Colonic mucosa (tissue), 4 donors: ENCODE measurements at places on chromosomes 2 and 18. TPM values are rescaled to one million over a fixed set of nuclear protein-coding genes. Genes with fewer than 3 reads are reported as not detected.

DNA sequence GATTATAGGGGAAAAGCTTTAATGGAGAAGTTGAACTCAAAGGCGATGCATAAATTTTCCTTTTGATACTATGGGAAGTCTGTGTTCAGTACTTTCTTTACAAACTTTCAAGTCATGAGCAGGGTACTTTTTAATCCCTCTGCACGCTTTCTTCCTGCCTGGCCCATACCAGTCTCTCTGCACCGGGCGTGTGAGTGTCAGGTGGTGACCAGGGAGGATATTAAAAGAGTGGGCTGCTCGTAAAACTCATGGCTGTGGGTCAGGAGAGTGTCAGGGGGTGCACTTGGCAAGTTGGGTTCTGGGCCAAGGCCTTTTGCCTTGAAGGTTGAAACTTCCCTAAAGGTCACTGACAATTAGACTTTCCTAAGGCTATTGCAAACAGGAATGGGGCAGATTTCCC, 367.8 kb downstream of the GPD2 start:
- no peak overlapping the region for H3K27ac ChIP-seq
- no peaks in the 10 kb centered on the region for H3K27me3 ChIP-seq
- DNase-seq: no peak
- H3K36me3 ChIP-seq: no peaks in the 10 kb centered on the region
- H3K4me1 ChIP-seq: no peaks in the 10 kb centered on the region

DNA sequence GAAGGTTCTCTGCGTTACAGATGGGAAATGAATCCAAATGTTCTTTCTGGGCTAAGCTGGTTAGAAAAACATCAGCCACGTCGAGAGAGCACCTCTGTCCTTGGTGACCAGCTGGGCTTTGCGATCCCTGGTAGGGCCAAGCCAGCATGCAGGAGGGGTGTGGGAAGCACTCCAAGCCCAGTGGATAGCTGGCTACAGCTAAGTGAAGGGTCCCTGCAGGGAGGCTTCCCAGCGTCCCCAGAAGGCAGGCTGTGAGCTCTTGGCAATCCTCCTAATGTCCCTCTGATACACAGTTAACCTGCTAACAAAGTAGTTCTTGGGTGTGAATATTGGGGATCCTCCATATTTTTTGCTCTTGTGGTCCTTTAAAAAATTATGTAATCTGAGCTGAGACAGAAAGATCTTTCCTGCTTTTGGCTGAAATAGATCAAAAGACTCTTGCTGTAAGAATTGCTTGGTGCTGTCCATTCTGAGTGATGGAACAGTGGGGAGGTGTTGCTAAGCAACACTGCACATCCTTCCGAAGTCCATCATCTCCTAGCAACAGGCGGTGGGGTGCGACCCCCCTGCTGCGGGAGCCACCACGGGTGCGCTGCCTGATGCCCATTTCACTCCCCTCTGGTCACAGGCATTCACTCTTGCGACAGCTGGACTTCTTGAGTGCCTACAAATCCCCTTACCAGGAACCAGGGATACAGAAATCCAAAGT, 88.5 kb upstream of the UXS1 start:
- H3K36me3 ChIP-seq: no peaks in the 10 kb centered on the region
- no peaks in the 10 kb centered on the region for H3K27me3 ChIP-seq
- no peak overlapping the region for H3K27ac ChIP-seq
- no peak overlapping the region for H3K4me3 ChIP-seq
- DNase-seq: no peak
- no peaks in the 10 kb centered on the region for H3K4me1 ChIP-seq

GRCh38 chr18:45910405-45911023, 56.6 kb downstream of the EPG5 start:
- H3K27me3 ChIP-seq: no peaks in the 10 kb centered on the region
- peak; percentile 35 for DNase-seq
- H3K4me3 ChIP-seq: no peak overlapping the region
- H3K4me1 ChIP-seq: no peaks in the 10 kb centered on the region
- no peak overlapping the region for H3K27ac ChIP-seq
- H3K36me3 ChIP-seq: peaks cover 5% of the 10 kb centered on the region

The IGFBP5 gene
- total RNA-seq: 68.2 TPM

- no peaks in the 10 kb centered on the region for H3K4me1 ChIP-seq
- no peak overlapping the region for H3K27ac ChIP-seq
- no peak for DNase-seq
- H3K4me3 ChIP-seq: no peak overlapping the region
- peaks cover under 1% of the 10 kb centered on the region for H3K27me3 ChIP-seq
Observed at GRCh38 chr2:144460727-144461307, 59.1 kb downstream of the ZEB2 start.

- no peak for DNase-seq
- H3K27ac ChIP-seq: no peak overlapping the region
- H3K36me3 ChIP-seq: no peaks in the 10 kb centered on the region
- H3K4me1 ChIP-seq: no peaks in the 10 kb centered on the region
- no peak overlapping the region for H3K4me3 ChIP-seq
- H3K27me3 ChIP-seq: no peaks in the 10 kb centered on the region
Observed at GRCh38 chr2:159571540-159572260, 44.6 kb downstream of the BAZ2B start.

The ARL6IP6 gene
- total RNA-seq: 21.2 TPM

The CFAP65 gene
- total RNA-seq: 1.6 TPM

The HOXD13 gene
- 0.77 TPM for total RNA-seq

DNA sequence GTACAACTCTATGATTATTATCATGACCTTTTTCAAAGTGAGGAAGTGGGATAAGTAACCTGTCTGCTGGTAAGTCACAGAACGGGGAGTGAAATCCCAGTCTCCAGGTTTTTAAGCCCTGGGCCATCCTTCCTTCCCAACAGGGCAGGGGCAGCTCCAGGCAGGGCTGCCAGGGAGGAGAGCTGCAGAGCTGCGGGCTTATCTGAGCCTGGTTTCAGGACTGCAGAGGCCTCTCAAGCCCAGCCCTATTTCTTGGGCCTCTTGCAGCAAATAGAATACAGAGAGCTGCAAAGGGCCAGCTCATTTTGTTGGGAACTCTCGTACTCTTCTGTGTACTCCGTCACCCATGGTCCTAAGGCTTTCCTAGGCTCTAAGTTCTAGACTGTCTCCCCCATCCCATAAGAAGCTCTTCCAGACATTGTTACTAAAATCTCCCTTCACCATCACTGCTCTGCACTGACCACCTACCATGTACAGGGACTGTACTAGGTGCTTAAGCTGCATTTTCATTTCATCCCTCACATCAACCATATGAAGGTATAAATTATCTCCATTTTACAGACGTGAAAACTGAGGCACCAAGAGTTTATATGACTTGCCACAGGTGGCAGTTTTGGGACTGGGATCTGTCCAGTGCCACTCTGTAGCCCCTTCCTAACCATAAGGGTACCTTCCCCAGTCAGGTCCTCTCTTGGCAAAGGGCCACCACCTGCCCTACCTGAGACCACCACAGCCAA, 3.1 kb downstream of the RAB11FIP5 start:
- no peak overlapping the region for H3K4me3 ChIP-seq
- no peaks in the 10 kb centered on the region for H3K4me1 ChIP-seq
- no peak for DNase-seq
- no peak overlapping the region for H3K27ac ChIP-seq
- no peaks in the 10 kb centered on the region for H3K36me3 ChIP-seq

- H3K27ac ChIP-seq: no peak overlapping the region
- no peaks in the 10 kb centered on the region for H3K4me1 ChIP-seq
- H3K36me3 ChIP-seq: no peaks in the 10 kb centered on the region
- H3K27me3 ChIP-seq: no peaks in the 10 kb centered on the region
- no peak overlapping the region for H3K4me3 ChIP-seq
- no peak for DNase-seq
Observed at GRCh38 chr2:224324604-224325003, 77.3 kb downstream of the FAM124B start.

GRCh38 chr2:144224472-144224871, 295.4 kb downstream of the ZEB2 start:
- DNase-seq: no peak
- no peak overlapping the region for H3K27ac ChIP-seq
- no peaks in the 10 kb centered on the region for H3K27me3 ChIP-seq
- no peaks in the 10 kb centered on the region for H3K4me1 ChIP-seq
- no peaks in the 10 kb centered on the region for H3K36me3 ChIP-seq

The PTH2R gene
- total RNA-seq: not detected

The FLACC1 gene
- 0.32 TPM for total RNA-seq

The AFF3 gene
- 0.86 TPM for total RNA-seq

DNA sequence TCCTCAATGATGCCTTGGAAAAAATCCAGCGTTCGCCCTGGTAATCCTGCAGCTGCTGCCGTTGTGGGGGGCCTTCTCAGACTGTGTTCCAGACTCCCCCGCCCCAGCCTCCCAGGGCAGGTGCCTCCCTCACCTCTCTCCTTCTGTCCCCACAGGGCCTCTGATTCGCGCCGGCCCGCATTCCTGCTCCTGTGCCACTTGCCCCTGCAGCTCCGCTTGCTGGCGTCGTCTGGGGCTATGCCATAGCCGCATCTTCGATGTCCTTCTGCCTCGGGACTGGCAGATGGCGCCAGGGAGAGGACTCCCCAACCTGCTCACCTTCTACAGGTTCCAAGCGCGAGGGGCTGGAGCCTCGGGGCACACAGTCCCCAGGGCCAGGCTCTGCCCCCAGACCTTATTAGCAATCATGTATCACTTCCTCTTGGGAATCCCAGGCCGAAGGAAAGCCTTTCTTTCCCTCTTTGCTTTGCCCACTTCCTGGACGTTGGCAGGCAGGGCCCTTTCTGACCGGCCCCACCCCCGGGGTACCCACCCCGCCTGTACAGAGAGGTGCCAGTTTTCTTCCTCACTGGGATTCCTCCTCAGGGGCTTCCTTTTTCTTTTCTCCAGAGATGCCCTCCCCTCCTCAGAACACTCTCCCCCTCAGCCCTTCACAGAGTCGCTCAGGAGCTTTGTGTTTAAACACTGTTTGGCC, 4.4 kb downstream of the SPATA3 start:
- H3K27me3 ChIP-seq: no peaks in the 10 kb centered on the region
- no peak overlapping the region for H3K4me3 ChIP-seq
- DNase-seq: peak; percentile 56

GRCh38 chr2:193847991-193848390, 1653.3 kb upstream of the TMEFF2 start:
- no peak overlapping the region for H3K27ac ChIP-seq
- no peaks in the 10 kb centered on the region for H3K27me3 ChIP-seq
- H3K4me3 ChIP-seq: no peak overlapping the region
- H3K4me1 ChIP-seq: no peaks in the 10 kb centered on the region
- H3K36me3 ChIP-seq: no peaks in the 10 kb centered on the region
- DNase-seq: no peak

The TLX2 gene
- total RNA-seq: 0.12 TPM

DNA sequence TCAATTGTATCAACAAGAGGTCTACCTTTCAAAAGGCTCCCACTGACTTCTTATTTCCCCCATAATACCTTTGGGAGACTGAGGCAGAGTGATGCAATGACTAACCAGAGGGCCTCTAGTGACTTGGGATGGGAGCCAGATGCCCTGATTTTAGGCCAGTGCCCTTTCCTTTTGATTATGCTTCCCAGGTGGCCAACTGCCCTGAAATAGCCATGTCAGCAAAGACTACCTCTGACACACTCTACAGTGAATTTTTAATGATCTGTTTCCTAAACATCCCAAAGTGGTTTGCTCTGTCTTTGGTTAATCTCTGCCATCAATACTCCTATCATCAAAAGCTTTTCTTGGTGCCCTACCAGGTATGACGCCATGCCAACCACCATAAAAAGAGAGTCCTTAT, 65.9 kb upstream of the ZFP36L2 start:
- no peak overlapping the region for H3K4me3 ChIP-seq
- H3K27me3 ChIP-seq: no peaks in the 10 kb centered on the region
- H3K36me3 ChIP-seq: no peaks in the 10 kb centered on the region
- H3K27ac ChIP-seq: no peak overlapping the region

GRCh38 chr2:20649976-20650375, 922 bp downstream of the HS1BP3 start:
- no peak for DNase-seq
- H3K27ac ChIP-seq: peak overlapping the region; percentile 78
- H3K4me3 ChIP-seq: peak overlapping the region; percentile 77
- peaks cover 10% of the 10 kb centered on the region for H3K4me1 ChIP-seq
- no peaks in the 10 kb centered on the region for H3K36me3 ChIP-seq
- no peaks in the 10 kb centered on the region for H3K27me3 ChIP-seq

GRCh38 chr2:205535001-205535400, 147.3 kb upstream of the NRP2 start:
- H3K4me1 ChIP-seq: no peaks in the 10 kb centered on the region
- no peak for DNase-seq
- no peaks in the 10 kb centered on the region for H3K27me3 ChIP-seq
- H3K36me3 ChIP-seq: no peaks in the 10 kb centered on the region

- H3K4me3 ChIP-seq: no peak overlapping the region
- no peak overlapping the region for H3K27ac ChIP-seq
- DNase-seq: no peak
- peaks cover 9% of the 10 kb centered on the region for H3K36me3 ChIP-seq
- no peaks in the 10 kb centered on the region for H3K4me1 ChIP-seq
Observed at GRCh38 chr2:241672243-241673188, 14.1 kb downstream of the DTYMK start.

GRCh38 chr2:198639580-198639979, 818.2 kb downstream of the SATB2 start:
- H3K27me3 ChIP-seq: no peaks in the 10 kb centered on the region
- H3K4me3 ChIP-seq: no peak overlapping the region
- no peak overlapping the region for H3K27ac ChIP-seq
- no peaks in the 10 kb centered on the region for H3K36me3 ChIP-seq

DNA sequence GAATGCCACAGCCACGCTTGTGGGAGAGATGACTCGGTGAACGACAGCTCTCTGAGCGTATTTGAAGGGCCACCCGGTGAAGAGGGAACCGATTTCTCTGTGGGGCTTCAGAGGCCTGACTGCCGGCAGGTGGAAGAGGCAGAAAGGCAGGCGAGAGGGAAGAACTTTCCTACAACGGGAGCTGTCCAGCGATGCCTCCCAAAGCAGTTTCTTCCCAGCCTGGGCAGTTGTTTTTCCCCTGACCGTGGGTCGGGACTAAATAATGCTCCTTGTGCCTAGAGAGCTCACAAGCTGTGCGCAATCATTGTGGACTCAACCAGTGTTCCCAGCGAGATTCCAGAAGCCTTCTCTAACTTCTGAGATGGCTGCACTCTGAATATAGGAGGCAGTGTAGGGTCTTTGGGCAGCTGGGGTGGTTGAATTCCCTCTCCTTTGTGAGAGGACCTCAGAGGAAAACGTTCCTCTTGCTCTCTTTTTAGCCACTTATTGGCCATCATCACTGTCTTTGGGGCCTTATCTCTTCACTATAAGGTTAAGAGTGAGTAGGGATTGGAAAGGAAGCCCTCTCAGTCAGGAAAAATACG, 710 bp downstream of the SEC11C start:
- H3K36me3 ChIP-seq: no peaks in the 10 kb centered on the region
- no peaks in the 10 kb centered on the region for H3K4me1 ChIP-seq
- DNase-seq: peak; percentile 30
- H3K27me3 ChIP-seq: no peaks in the 10 kb centered on the region

The CYS1 gene
- 2.5 TPM for total RNA-seq
